ENCODE measurements at places on chromosomes 7 and 10.
A peak's percentile ranks its signal among the peaks of the same experiment; 100 is the strongest.

GRCh38 chr7:157625973-157626742 is 289.4 kb downstream of the DNAJB6 start:
- no peak for DNase-seq

- no peak for DNase-seq
Measured at GRCh38 chr10:33783078-33783477, 448.6 kb upstream of the NRP1 start.

DNA sequence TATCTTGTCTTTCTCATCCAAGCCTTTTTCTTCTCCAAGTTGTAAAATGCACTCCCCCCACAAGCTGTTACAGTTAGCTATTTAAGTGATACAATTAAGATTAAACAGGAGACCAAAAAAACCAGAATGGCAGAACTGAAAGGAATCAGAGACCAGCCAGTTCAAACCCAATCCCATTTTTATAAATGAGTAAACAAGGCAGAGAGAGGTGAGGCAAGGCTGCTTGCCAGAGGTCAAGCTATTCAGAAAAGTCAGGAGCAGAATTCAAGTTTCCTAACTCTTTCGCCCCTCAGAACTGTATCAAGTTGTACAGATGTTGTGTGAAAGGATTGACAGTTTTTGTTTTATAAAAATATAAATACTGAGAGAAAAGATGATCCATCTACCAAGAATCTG is 90.2 kb downstream of the ZFAND4 start:
- DNase-seq, result no peak

DNA sequence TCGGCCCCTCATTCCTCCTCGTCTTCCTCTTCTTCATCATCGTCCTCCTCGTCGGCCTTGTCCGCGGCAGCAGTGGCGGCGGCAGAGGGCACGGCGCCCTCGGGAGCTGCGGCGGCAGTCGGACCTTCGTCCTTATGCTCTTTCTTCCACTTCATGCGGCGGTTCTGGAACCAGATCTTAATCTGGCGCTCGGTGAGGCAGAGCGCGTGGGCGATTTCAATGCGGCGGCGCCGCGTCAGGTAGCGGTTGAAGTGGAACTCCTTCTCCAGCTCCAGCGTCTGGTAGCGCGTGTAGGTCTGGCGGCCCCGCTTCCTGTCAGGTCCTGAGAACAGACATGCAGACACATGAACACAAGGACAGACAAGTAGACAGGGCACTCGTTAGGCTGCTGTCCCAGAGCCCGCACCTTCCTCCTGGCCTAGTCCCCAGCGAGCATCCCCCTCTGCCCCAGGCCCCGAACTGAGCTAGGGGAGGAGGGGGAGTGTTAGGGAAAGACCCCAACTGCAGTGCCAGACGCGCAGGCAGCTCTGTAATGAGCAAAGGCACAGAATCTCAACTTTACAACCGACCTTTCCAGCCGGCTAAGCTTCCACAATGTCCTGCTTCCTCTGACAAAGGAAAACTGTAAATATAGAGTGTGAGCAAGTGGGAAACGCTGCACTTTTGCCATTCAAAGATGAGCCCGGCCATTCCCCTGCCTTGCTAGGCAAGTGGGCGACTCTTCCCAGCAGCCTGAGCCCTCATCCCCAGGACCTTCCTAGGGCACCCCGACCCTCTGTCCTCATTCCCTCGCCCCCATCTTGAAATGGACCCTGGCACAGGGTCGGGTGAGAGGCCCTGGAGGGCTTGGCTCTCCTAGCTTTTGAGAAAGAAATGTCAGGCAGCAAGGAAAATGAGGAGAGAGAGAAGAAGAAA is 1.3 kb downstream of the HOXA7 start:
- DNase-seq, result peak; percentile 10

- DNase-seq, result no peak
Measured at GRCh38 chr10:126170776-126171175, 217.5 kb downstream of the ADAM12 start.

- DNase-seq, result no peak
Measured at GRCh38 chr10:132237871-132238270, 51.1 kb downstream of the DPYSL4 start.

DNA sequence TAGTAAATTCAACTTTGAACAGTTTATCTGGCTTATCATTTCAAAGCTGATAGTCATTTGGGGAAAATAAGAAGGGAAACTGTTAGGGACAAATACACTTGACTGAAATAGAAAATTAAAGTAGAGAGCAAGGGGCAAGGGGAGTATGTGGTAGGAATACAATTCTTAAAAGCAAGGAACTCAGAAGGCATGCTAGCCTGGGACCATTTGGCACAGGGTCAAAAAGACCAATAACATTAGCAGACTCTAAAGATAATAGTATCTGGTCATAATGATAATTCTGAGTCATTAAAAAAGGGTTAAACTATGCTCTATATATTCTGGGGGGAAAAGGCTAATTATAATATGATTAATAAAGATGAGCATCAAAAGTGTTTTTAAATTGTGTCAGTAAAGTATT is 112.2 kb downstream of the CNOT4 start:
- no peak for DNase-seq

DNA sequence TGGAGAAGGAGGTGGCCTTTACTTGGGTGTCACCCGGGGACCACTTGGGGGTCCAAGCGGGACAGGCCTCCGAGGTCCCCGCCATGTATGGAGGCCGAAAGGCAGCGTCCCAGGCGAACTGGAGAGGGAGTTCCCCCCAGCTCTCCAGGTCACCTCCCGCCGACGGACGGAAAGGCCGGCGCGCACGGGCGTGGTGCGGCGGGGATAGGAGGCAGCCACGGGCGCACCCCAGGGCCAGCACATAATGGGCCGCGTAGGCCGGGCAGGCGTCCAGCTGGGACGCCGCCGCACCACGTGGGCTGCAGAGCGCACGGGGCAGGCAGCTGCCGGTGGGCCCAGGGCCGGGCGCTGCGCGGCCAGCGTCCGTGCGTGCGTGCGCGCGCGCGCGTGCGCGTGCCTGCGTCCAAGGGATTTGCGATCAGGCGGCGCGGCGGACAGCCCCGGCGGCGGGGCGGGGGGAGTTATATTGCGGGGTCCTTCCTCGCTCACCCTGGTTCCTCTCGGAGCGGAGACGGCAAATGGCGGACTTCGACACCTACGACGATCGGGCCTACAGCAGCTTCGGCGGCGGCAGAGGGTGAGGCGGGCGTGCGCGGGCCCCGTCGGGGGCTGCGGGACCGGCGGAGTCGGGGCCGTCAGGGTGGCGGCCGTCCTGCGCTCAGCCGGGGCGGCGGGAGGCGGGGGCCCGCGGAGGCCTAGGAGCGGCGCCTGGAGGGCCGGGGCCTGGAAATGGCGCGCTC is at the start of gene EIF4H:
TSS of gene EIF4H (plus strand) at position 491 of the 740 bp plus-strand sequence. CDS start at position 519, 28 bp downstream.
- DNase-seq, result peak; percentile 97

DNA sequence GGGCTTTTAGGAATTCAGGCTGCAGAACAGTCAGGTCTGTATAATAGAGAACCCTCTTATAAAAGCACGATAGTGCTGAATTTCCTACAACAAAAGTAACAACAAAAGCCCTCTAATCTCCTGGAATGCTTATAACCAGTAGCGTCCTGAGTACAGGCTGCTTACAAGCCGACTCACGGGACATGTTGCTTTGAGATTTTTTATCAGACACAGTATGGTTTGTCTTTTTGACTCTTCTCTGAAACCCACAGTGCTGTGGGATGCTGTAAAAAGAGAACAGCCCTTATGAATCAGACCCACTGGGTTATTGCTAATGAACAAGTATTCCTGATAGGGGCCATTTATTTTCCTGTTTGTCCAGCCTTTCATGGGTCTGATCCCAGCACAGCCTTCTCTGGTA is 59.4 kb downstream of the PLPP4 start:
- DNase-seq, result no peak

- no peak for DNase-seq
Measured at GRCh38 chr10:248307-248706, 113.1 kb downstream of the ZMYND11 start.

DNA sequence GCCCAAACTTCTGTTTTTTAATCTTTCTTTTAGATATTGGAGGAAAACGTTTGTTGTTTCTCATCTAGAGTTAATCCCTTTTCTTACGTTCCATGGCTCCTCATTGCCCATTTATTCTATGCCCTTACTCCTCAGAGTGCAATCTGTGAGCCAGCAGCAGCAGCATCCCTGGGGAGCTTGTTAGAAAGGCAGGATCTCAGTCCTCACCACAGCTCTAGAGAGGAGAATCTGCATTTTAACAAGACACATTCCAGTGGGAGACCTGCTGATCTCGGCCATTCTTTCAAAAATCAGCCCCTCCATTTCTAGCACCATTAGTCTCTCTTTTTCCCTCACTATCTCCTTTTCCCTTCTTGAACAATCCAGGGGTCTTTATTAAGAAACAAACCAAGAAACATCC is 84.4 kb upstream of the NOBOX start:
- no peak for DNase-seq

- DNase-seq, result no peak
Measured at GRCh38 chr10:100146875-100147650, 38.8 kb downstream of the ERLIN1 start.

DNA sequence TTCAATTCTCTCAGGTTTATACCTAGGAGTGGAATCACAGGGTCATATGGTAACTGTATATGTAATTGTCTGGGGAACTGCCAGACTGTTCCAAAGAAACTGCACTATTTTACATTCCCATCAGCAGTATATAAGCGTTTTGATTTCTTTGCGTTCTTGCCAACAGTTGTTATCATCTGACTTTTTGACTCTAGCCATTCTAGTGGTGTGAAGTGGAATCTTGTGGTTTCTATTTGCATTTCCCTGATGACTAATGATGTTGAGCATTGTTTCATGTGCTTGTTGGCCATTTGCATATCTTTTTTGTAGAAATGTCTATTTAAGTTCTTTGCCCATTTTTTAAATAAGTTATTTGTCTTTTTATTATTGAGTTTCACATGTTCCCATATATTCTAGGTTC is 44.3 kb upstream of the ZC3HAV1 start:
- DNase-seq, result no peak

DNA sequence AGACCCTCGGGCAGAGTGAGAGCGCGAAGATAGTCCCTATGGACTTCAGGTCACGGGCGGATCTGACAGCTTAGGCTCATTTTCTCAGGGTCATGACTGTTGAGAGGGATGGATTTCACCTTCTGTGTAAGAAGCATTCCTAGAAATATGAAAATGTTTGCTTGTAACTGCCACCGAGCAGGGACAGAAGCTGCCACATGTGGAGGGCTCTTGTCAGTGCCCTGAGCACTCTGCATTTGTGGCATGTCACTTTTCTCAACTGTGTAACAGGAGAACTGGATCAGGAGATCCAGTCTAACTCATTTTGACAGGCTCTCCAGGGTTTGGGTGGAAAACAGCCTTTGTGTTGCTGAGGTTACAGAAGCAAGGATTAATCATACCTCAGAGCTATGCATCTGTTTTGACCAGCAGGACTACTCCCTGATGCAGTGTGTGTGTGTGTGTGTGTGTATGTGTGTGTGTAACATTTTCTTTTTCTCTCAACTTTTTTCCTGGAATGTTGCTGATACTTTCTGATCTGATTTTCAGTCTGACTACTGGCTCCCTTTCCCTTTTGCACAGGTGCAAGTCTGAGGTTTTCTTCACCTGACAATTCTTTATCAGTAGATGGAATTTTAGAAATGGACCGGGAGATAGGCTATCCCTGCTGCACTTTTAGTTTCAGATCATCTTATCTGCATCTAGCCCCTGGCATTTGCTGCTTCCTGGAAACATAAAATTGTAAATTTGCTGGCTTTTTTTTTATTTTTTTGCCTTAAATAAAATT is 183.3 kb downstream of the STK31 start:
- no peak for DNase-seq

DNA sequence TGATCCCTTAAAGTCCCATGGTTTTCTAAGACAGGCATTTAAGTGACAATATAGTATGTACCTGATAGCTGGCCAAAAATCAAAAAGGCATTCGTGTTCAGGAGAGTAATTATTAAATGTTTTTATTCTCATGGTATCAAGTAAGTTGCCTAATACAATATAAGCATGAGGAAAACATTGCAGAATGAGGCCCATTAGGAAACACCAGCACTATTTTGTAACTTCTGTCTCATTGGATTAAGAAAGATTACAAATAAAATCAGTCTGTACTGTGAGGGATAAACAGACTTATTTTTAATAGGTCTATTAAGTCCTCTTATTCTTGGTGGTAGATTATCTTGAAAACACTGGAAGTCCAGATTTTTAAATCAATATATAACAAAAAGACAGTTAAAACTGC is 110.1 kb downstream of the SNX13 start:
- DNase-seq, result no peak

DNA sequence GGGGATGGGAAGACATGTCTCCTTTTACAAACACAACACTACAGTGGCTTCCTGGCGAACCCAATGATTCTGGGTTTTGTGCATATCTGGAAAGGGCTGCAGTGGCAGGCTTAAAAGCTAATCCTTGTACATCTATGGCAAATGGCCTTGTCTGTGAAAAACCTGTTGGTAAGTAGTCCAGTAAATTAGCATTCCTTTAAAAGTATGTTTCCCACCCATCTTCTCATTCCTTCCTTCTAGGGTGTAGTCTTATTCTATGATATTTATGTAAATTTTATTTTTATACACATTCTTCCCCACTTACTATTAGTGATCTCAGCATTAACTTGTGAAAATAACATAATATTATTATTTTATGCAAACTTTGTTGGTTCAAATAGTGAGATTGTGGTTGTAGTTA is 206.9 kb downstream of the ATRNL1 start:
- no peak for DNase-seq

- no peak for DNase-seq
Measured at GRCh38 chr7:3915337-3915878, 614.4 kb downstream of the SDK1 start.

DNA sequence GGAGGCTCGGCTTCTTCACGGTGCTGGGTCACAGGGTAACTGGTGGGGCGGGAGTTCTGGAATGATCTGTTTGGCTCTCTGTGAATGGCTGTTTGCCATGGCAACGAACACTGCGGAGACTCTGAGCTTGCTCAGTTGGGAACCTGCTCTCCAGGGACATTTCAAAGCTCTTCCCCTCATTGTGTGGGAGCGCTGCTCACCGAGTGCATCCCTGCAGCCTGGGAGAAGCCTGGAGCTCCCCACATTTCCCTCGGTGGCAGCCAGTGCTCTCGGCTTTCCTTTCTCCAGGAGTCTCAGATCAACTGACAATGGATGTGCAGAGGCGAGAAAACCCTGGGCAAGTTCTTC is 57.6 kb upstream of the CACUL1 start:
- no peak for DNase-seq

DNA sequence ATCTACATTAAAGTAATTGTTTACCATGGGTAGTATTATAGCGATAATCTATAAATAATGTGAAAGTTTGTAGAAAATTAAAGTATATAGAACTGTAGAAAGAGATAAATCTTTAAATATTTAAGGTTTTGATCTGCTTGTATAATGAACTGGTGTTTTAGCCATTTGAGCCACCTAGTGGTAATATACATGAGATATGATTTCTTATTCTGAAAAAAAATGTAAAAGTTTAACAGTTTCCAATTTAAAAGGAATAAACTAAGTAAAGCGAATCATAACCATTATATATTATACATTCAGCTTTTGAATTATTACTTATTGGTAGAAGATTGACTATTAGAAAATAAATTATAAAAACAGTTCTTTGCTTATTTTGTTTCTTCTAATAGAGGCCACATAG is 91.2 kb downstream of the OTUD1 start:
- DNase-seq, result no peak
